Fibroblast of the conjunctiva (primary cell): ENCODE measurements at places on chromosomes 6 and 20.

DNA sequence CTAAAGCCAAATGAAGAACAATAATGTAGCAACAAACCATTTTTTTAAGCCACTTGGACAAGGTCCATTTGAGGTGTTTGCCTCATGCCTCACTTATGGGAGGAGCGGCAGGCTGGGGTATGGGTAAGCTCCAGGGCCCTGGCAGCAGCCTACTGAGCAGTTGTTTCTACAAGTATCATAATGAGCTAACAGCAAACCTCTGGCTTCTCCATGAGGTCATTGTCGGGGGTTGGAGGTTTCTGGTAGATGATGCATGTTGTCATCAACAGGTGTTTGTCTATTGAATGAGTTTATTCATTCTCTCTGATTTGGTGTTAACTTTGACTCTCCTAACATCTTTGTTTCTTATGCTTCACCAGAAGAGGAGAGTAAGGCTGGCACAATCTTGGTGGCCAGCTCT is 150.7 kb downstream of the TBC1D7 start:
- DNase-seq: no peak

DNA sequence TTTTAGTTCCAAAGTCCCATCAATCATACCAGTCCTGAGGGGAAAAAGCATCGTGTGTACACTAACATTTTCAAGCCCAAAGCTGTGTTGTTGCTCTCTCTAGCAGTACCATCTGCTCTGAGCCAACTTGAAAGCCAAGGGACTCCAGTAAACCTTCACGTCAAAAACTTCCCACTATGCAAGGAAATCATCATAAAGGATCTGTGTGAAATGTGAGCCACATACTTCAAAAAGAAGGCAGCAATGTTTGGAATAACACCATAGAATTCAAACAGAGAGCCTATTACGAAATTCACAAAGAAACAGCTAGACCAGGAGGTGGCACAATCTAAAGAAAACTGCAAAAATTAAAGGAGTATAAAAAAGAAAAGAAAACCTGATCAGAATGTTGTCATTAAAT is 399.8 kb upstream of the EPHA7 start:
- no peak for DNase-seq

- no peak for DNase-seq
These were observed 187.5 kb downstream of the BACH2 start for GRCh38 chr6:90109141-90109540.

- no peak for DNase-seq
These were observed 71.8 kb downstream of the FOXF2 start for GRCh38 chr6:1461207-1461606.

DNA sequence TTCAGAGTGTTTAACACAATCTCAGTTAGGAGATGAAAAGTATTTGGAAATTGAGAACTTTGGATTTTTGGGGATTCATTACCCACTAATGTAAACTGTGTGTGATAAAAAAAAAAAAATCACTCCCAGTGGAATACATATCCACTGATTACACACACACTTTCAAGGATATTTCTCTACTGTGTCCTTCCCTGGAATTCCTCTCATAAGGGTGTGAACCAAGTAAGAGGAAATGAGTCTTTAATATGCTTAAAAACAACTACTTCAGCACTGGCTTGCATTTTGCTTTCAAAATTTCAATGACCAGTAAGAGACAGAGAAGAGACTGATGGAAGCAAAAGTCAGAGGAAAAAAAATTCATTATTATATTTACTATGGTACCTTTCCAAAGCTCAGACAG is 24.5 kb upstream of the MYCT1 start:
- DNase-seq: no peak

DNA sequence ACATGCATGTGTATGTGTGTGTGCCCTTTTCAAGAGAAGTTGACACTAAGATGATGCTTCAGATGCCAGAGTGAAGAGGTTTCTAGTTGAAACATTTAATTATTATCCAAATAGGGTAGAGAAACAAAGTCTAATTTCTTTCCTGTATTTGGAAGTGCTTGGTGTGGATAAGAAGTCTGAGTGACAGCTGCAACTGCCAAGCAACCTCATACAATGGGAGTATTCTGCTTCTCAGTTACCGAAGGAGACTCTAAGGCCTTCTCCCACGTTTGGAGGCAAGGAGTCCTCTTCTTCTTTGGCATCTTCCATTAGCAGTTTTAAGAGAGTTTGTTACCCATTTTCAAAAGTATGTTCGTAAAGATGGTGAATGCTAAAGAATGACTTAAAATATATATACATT is 82.4 kb downstream of the HDGFL1 start:
- DNase-seq: no peak

- DNase-seq: no peak
These were observed 20.9 kb downstream of the KCTD20 start for GRCh38 chr6:36463676-36464075.

GRCh38 chr6:72282201-72282600 is 339.7 kb upstream of the KCNQ5 start:
- DNase-seq: no peak

DNA sequence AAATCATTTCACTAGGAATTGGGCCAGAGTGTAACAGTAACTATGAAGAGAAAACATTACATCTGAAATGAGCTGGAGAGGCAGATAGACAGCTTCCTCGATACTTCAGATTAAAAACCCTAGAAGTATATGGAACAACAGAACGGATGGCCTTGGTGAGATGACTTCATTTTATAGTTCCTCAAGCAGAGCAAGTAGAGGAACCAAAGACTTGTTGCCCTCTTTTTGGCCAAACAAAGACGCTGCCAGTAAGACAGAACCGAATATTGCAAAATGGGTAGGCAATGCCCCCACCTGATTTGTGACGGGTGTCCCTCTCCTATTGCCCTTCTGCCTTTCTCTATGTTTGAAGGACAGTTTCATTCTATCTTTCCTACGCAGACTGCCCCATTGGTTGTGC is 53.5 kb downstream of the AGPAT4 start:
- DNase-seq: no peak
